Iris pigment epithelial cell (primary cell): ENCODE measurements at places on chromosomes 7 and 10.
A peak's percentile ranks its signal among the peaks of the same experiment; 100 is the strongest.

DNA sequence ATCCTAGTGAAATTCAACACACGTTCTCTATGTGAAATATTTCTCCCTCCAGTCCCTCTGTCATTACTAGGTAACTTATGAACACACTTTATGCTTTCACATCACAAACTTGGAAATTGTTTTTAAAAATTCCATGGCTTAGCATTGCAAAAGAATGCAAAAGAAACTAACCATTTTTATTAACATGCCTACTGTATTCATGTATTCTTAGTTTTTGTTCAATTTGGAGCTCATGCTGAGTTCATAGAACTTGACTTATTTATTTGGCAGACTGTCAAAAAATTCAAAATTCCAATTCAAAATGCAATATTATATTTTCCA lies 155.0 kb upstream of the SEMA3C start:
- DNase-seq, result no peak

DNA sequence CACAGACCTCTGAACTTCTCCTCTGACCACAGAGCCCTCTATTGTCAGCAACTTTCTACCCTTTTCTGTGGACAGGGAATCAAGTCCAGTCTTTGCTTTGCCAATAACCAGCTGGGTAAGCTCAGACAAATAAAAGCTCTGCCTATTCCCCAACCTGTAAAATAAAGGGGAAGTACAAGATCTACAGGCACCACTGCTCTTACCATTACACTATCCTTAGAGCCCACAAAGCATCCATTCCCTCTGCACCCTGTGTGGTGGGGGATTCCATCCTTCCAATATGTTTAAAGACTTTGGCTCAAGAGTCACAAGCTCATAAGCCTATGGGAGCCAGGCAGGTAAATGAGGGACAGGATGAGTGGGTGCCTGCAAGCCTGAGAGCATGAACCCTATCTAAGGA lies 88.2 kb downstream of the PARD3 start:
- DNase-seq, result no peak

GRCh38 chr7:83359108-83359507 lies 196.4 kb upstream of the PCLO start:
- DNase-seq, result no peak

GRCh38 chr10:95795602-95796001 lies 39.6 kb downstream of the ENTPD1 start:
- DNase-seq, result no peak

GRCh38 chr7:131940621-131941165 lies 384.3 kb upstream of the PODXL start:
- no peak for DNase-seq

DNA sequence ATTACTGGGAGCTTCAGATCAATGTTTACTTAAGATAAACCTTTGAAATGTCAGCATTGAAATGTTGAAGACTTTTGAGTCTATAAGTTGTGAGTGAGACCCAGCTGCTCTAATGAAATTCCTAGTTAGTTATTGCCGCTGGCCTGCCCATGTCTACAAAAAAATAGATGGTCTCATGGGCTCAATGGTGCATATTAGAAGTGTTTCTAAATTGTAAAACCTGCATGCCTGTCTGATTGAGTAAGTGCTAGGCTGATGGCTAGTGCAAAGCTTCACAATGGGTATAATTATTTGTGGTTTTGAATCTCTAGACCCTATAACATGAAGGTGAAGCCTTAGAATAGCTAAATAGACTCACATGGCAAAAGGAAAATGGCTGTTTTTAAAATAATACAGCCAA lies 234.5 kb downstream of the SORCS3 start:
- no peak for DNase-seq

- DNase-seq, result peak; percentile 23
Measured at GRCh38 chr7:38825721-38826440, 83.1 kb downstream of the VPS41 start.

GRCh38 chr7:47536661-47537611 lies 45.0 kb downstream of the TNS3 start:
- peak; percentile 72 for DNase-seq

- DNase-seq, result peak; percentile 76
Measured at GRCh38 chr7:111159426-111159825, 68.5 kb downstream of the LRRN3 start.

GRCh38 chr7:148783801-148784527 lies 85.3 kb downstream of the CUL1 start:
- DNase-seq, result no peak

- DNase-seq, result peak; percentile 66
Measured at GRCh38 chr7:93902777-93903423, 3.5 kb upstream of the GNGT1 start.

DNA sequence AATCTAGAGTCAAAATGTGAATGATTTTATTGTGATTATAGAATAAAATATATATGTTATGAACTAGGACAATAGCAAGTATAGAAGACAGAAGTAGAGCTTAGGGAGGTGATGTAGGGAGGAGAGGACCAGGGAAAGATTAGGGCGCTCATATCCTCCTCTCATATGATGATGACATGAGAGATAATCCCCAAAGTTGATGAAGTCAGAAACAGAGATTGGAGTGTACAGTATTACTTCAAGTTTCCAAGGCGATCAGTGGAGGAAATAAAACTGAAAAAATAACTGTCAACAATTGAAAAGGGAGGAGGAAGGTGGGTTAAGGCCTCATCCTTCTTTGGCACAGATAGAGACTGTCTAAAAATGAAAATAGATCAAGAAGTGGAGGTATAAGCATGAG lies 14.9 kb downstream of the MACROH2A2 start:
- no peak for DNase-seq

GRCh38 chr10:36578306-36578705 lies 547.1 kb upstream of the ANKRD30A start:
- DNase-seq, result peak; percentile 53

DNA sequence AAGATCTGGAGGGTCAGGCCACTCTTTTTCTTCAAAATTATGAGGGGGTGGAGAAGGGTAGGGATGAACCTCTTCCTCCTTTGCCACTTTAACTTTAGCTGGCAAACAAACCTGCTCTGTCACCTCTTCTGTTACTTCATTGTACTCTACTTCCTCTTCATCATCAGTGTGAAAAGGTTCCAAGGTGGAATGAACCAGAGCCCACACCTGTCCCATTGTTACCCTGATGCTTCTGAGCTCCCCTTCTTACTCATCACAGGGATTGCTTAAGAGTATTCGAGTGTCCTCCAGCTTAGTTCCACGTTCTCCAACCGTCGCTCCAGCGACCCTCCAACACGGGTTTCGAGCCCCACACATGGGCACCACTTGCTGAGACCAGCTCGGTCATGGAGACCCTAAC lies 5.2 kb downstream of the MRPS24 start:
- no peak for DNase-seq

GRCh38 chr10:79167537-79167936 lies 98.8 kb downstream of the ZMIZ1 start:
- no peak for DNase-seq

DNA sequence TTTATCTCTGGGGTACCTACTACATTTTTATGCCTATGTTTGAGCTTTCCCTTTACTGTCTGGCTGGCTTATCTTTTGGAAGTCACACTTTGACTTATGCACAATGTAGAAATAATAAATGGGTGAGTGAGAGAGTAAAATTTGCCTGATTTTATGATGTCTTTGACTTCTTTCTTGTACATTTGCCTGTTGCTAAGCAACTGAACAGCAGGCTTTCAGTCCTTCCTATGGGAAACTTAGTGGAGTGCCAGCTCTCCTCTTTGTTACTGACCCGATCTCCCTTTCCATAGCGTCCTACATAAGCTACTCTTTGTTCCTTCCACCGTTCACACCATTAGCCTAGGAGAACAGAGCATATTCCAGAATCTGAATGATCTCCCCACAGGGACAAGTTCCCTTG lies 4.2 kb downstream of the TAS2R60 start:
- DNase-seq, result no peak

DNA sequence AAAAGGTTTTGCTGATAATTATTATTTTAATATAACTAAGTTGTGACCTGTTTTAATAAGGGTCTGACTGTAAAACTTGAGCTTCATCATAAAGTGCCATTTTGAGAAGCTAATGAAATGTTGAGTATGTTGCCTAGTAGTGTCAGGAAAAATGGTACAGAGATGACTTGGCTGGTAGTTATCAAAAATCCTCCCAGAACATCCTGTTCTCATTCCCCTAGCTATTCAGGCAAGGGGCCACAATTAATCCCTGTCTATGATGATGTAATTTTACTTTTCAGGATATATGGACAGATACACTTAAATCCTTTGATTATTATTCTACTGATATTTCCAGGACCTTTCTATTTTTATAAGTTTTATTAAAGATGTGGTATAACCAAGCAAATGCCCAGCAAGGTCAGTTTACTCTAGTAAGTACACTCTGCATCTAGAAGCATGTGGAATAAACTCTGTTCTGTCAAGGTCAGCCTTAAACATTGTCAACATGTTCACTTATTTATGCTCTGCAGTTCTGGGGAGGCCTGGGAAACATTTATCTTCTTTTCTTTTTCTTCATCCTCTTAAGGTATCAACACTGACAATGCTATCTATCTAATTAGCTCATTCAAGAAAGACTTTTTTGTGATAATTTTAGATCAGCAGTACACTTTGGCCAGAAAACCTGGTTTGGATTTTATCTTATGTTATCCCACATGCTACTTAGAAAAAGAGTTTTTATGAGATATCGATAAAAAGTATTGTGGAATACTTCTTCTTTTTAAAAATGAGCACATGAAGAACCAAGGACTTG lies 32.1 kb downstream of the BTRC start:
- peak; percentile 63 for DNase-seq
